ENCODE measurements at places on chromosomes 7 and 10. TPM values are rescaled to one million over a fixed set of nuclear protein-coding genes. Genes with fewer than 3 reads are reported as not detected.

MAT1A gene
- total RNA-seq: not detected

SORCS1 gene
- total RNA-seq: not detected

LOXL4 gene
- total RNA-seq: not detected

SEMA4G gene
- total RNA-seq: 1.4 TPM

DNA sequence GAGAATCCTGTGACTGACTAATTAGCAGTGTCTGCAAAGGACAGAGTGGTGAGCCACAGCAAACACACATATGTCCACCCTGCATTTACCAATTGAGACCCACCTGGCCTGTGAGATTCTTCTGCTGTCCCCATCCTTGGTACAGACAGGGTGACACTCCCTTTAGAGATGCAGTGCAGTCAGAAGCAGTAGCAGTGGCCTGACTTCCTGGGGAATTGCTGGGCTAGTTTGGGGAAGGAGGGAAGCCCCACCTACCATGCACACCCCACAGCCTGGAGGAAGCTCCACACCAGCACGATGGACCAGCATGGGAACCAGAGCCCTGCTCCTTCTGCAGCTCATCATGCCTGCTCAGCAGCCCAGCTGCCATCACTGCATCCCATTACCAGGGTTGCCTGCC is 924.9 kb upstream of the ZNF722 start:
- no peak overlapping the region for H3K27ac ChIP-seq
- H3K4me1 ChIP-seq: no peaks in the 10 kb centered on the region
- H3K27me3 ChIP-seq: no peaks in the 10 kb centered on the region
- H3K36me3 ChIP-seq: peaks cover 1% of the 10 kb centered on the region
- no peak overlapping the region for H3K4me3 ChIP-seq
- DNase-seq: no peak

GRCh38 chr10:48232717-48233447 is 41.6 kb downstream of the FRMPD2 start:
- no peak overlapping the region for H3K4me3 ChIP-seq
- H3K36me3 ChIP-seq: no peaks in the 10 kb centered on the region
- H3K27ac ChIP-seq: no peak overlapping the region
- DNase-seq: no peak
- H3K27me3 ChIP-seq: peaks cover 8% of the 10 kb centered on the region

- H3K4me3 ChIP-seq: no peak overlapping the region
- no peaks in the 10 kb centered on the region for H3K4me1 ChIP-seq
- no peak overlapping the region for H3K27ac ChIP-seq
- H3K36me3 ChIP-seq: no peaks in the 10 kb centered on the region
Measured at GRCh38 chr10:66837990-66838389, 87.8 kb upstream of the LRRTM3 start.

DNA sequence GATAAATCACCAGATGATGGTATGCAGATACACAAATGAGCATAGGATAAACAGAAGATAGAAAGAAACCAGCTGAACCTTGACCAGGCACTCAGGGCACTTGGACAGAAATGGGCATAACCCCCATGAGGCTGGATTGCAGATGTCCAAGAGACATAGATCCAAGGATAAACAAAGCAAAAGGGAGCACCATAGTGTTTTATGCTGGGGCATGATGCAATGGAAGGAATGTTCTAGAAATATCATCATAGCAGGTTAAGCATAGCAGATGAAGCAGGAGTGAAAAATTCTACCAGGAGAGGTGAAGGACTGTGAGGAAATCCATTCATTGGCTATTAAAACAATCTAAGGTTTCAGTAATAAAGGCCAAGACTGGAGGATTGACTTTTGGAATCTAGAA is 70.5 kb upstream of the TES start:
- no peak overlapping the region for H3K4me3 ChIP-seq
- peaks cover 11% of the 10 kb centered on the region for H3K27me3 ChIP-seq
- no peak overlapping the region for H3K27ac ChIP-seq
- DNase-seq: no peak
- H3K4me1 ChIP-seq: peaks cover 21% of the 10 kb centered on the region

- H3K4me3 ChIP-seq: no peak overlapping the region
- H3K4me1 ChIP-seq: no peaks in the 10 kb centered on the region
- DNase-seq: no peak
- H3K36me3 ChIP-seq: no peaks in the 10 kb centered on the region
Measured at GRCh38 chr10:33880291-33880690, 545.8 kb upstream of the NRP1 start.

GRCh38 chr7:70208236-70209063 is 610.2 kb downstream of the AUTS2 start:
- no peaks in the 10 kb centered on the region for H3K36me3 ChIP-seq
- no peaks in the 10 kb centered on the region for H3K27me3 ChIP-seq
- DNase-seq: no peak

- H3K27ac ChIP-seq: no peak overlapping the region
- H3K4me1 ChIP-seq: no peaks in the 10 kb centered on the region
- no peak for DNase-seq
Measured at GRCh38 chr7:113092762-113093161, 6.1 kb upstream of the GPR85 start.

GRCh38 chr7:157001920-157002818 is 8.3 kb downstream of the MNX1 start:
- H3K27me3 ChIP-seq: peaks cover 69% of the 10 kb centered on the region
- DNase-seq: no peak
- H3K27ac ChIP-seq: peak overlapping the region; percentile 6

DNA sequence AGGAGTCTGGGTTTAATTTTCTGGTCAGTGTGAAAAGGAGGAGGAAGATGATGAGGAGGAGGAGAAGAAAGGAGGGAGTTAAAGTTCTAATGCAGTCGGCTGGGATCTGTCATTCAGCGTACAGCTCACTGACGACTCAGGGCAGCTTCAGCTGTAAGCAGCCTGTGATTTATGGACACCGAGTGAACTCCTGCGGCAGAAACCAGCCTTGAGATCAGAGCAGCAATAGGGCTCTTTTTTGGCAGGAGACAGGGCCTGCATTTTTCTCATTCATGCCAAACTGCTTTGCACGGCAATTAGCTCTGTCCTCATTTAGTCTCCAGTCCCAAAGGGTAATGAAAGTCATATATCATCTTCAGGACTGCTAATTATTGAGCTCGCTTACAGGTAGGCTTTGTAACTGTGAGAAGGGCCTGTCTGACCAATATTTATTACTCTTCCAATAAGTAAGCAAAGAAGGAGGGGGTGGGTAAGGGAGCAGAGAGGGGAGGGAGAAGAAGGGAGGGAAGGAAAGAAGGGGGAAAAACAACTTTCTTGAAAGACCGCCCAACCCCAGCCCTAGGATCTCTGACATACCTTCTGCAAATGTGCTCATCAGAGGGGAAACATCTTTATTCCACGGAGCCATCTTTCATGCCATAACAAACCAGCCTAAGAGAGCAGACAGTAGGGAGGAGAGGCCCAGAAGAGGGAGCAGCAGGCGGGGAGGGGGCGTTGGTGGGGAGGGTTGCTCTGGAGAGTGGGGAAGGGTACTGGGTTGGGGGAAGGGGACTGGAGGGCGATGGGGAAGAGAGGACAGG is 48.1 kb upstream of the COMTD1 start:
- H3K36me3 ChIP-seq: no peaks in the 10 kb centered on the region
- no peak overlapping the region for H3K4me3 ChIP-seq
- H3K4me1 ChIP-seq: no peaks in the 10 kb centered on the region

GRCh38 chr7:25781704-25782103 is 370.3 kb upstream of the NFE2L3 start:
- DNase-seq: no peak
- H3K27me3 ChIP-seq: peaks cover 2% of the 10 kb centered on the region
- no peaks in the 10 kb centered on the region for H3K36me3 ChIP-seq
- H3K4me3 ChIP-seq: no peak overlapping the region
- H3K27ac ChIP-seq: no peak overlapping the region
- H3K4me1 ChIP-seq: no peaks in the 10 kb centered on the region

GRCh38 chr7:130231792-130232191 is 24.1 kb downstream of the SSMEM1 start:
- H3K4me3 ChIP-seq: no peak overlapping the region
- H3K27me3 ChIP-seq: peaks cover 11% of the 10 kb centered on the region
- H3K36me3 ChIP-seq: no peaks in the 10 kb centered on the region
- no peak for DNase-seq
- no peak overlapping the region for H3K27ac ChIP-seq

- no peaks in the 10 kb centered on the region for H3K36me3 ChIP-seq
- H3K4me3 ChIP-seq: no peak overlapping the region
- DNase-seq: no peak
Measured at GRCh38 chr10:76026176-76026771, 594.9 kb downstream of the LRMDA start.

- DNase-seq: peak; percentile 96
- no peaks in the 10 kb centered on the region for H3K27me3 ChIP-seq
- H3K4me1 ChIP-seq: peaks cover 60% of the 10 kb centered on the region
- peaks cover 44% of the 10 kb centered on the region for H3K36me3 ChIP-seq
- H3K4me3 ChIP-seq: peak overlapping the region; percentile 97
Measured at GRCh38 chr10:6580279-6581029, 378 bp upstream of the PRKCQ start.

- H3K4me1 ChIP-seq: no peaks in the 10 kb centered on the region
- no peaks in the 10 kb centered on the region for H3K27me3 ChIP-seq
- no peak overlapping the region for H3K27ac ChIP-seq
Measured at GRCh38 chr7:68224041-68224741, 1227.6 kb downstream of the TYW1 start.

GRCh38 chr10:96271016-96271815 is at the start of gene BLNK:
BLNK (minus strand) TSS chr10:96271569; CDS start chr10:96271398, 171 bp downstream.
- peaks cover 11% of the 10 kb centered on the region for H3K27me3 ChIP-seq
- no peak within 1 kb of the TSS for H3K27ac ChIP-seq
- peaks cover 3% of the 10 kb centered on the region for H3K4me1 ChIP-seq
- no peaks in the 10 kb centered on the region for H3K36me3 ChIP-seq
- no peak for DNase-seq
- H3K4me3 ChIP-seq: no peak within 1 kb of the TSS

DNA sequence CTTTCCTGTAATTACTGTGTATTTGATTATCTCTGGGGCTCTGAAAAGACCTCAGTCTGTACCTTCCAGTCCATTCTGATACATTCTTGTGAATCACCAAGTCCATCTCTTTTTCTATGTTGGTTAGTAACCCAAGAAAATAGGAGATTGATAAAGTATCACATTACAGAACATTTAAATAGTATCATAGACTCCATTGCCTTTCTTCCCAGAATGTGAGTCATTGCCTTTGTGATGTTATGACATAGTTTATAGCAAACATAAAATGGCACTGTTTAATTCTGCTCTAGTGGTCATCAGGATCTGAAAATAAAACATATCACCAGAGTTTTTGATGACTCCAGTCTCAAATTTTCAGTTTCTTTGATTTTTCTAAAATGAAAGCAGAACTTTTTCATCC is 78.4 kb downstream of the NRG3 start:
- H3K27ac ChIP-seq: no peak overlapping the region
- DNase-seq: no peak
- H3K27me3 ChIP-seq: no peaks in the 10 kb centered on the region

DNA sequence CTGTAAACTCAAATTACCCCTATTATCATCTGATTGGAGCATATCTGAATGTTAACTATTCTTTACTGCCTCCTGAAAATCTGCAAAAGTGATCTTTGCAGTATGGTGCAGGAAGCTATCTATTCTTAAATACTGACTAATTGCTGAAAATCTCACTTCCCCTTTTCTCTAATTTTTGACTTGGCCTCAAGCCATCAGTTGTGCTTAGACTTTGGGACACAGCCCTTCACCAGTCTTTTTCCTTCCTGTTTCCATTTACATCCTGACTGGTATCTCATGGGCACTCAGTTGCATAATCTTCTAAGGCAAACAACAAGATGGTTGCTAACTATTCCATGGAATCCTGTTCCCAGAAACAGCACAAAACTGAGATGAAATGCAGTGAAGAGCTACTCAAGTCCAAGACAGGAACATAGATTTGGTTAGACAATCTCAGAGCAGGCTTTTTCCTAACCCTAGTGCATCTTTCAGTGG is 228.5 kb downstream of the SORCS1 start:
- DNase-seq: no peak
- H3K4me3 ChIP-seq: no peak overlapping the region
- H3K4me1 ChIP-seq: no peaks in the 10 kb centered on the region
- H3K27ac ChIP-seq: no peak overlapping the region
- H3K36me3 ChIP-seq: no peaks in the 10 kb centered on the region

GRCh38 chr7:93375603-93376002 is 143.4 kb downstream of the VPS50 start:
- no peak for DNase-seq
- H3K27me3 ChIP-seq: peaks cover 19% of the 10 kb centered on the region

All from activated CD4-positive, alpha-beta T cell treated with anti-CD3 and anti-CD28 coated beads, Interleukin-2, amount 10 ng/mL, durations not matched to agents 24 days and 14 days (primary cell).